ENCODE measurements at places on chromosomes 6 and 20.

DNA sequence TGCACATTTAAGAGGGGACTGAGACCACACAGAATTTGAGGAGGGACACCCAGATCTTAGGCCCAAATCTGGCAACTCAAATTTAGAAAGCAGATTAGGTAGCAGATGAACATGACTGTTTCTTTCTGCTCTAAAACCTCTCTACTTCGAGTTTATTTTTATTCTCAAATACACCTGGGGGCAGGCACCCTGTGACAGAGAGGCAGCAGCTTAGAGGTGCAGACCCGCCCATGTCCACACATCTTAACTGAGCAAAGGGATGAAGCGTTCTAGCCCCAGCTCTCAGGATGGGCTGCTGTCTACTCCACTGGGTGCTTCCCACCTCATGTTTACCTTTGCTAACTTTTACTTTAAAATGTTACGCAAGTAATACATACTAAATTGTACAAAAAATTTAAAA, 125.0 kb downstream of the SLC23A2 start:
- no peak for DNase-seq

DNA sequence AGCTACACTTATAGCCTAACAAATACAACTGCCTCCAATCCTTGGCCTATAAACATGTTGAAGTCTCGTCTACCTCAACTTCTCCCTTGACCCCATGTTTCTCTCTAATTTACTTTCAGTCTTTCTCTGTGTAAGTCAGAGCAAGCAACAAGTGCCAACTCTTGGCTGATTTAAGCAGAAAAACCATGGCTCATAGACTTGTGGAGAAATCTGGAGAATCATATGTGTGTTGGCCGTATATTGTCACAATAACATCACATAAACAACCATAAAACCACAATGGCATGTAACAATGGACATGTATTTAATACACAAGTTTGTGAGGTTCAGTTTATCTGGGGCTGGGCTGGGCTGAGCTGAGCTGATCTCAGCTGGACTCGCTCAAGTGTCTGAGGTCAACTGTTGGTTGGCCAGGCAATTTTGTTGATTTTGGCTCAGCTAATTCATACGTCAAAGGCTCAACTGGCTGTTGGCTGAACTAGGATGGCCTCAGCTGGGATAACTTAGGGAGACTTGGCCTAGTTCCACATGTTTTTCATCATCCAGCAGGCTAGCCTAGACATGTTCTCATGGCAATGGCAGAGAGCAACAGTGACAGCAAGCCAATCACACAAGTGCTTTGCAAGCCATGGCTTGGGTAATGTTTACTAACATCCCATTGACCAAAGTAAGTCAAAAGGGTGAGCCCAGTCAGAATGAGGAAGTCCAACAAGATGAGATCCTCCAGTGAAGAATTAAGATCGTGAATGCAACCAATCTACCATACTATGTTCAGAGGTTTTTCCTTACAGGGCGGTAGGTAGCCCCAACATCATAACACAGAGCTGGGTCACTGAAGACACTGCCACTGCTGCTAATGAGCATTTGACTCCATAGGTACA, 12.9 kb upstream of the TBC1D22B start:
- DNase-seq: no peak

DNA sequence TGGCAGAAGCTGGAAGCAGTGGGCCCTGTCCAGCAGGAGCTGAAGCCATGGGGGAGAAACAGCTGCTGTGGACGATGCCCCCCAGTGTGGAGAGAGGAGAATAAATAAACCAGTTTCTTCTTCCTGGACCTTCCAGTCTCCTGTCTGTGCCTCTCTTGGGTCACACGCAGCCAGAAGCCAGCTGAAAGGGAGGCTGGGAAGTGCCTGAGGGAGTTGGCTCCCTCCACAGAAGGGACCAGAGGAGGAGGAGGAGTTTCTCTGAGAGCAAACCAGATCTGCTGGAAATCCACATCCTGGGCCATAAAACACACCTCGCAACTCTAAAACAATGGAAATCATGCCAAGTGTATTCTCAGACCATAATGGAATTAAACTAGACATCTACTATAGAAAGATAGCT, 577.0 kb downstream of the CDH26 start:
- no peak for DNase-seq

GRCh38 chr6:149231778-149232177, 85.7 kb upstream of the TAB2 start:
- no peak for DNase-seq

DNA sequence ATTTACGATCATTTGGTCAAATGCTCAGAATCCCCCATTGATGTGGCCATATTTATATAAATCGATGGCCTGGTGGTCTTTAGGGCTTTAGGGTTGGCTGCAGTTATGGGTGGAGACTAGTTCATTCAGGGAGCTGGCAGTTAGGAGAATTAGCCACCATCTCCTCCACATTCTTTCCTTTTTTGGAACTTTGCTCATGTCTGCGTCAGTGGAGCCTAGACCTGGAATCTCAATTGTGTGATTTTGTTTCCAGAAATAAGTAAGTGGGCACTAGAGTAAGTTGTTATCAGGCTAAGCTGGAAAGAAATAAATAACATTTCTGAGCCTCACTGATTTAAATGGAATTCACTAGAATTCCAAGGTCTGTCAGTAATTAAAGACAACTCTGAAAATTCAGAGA, 29.0 kb upstream of the ELOVL5 start:
- no peak for DNase-seq

GRCh38 chr6:137316626-137317025, 97.4 kb upstream of the IFNGR1 start:
- DNase-seq: no peak

- DNase-seq: no peak
Observed at GRCh38 chr20:9367746-9368145, 146.6 kb upstream of the LAMP5 start.

GRCh38 chr20:13205848-13206434, 15.1 kb upstream of the ISM1 start:
- DNase-seq: no peak

- no peak for DNase-seq
Observed at GRCh38 chr6:152170702-152171667, 363.5 kb downstream of the ESR1 start.

GRCh38 chr6:47532981-47533585, 55.5 kb downstream of the CD2AP start:
- DNase-seq: no peak

GRCh38 chr20:15655295-15655874, 917.9 kb downstream of the KIF16B start:
- DNase-seq: no peak

GRCh38 chr6:31202259-31203166, 32.0 kb upstream of the POU5F1 start:
- no peak for DNase-seq
